HT-29 (cell line): ENCODE measurements at places on chromosomes 4 and X. TPM values are rescaled to one million over a fixed set of nuclear protein-coding genes. Genes with fewer than 3 reads are reported as not detected.
A peak's percentile ranks its signal among the peaks of the same experiment; 100 is the strongest.

Gene ATP5ME
- total RNA-seq, result 378 and 389 TPM in 2 replicates

Gene CYLC1
- total RNA-seq, result not detected in 2 replicates

Gene AMBN
- not detected in 2 replicates for total RNA-seq

Gene CLCN5
- 3.9 and 5.2 TPM in 2 replicates for total RNA-seq

Gene ADAD1
- total RNA-seq, result not detected in 2 replicates

Gene CXCL11
- 0.10 and 0.31 TPM in 2 replicates for total RNA-seq

Gene DCHS2
- total RNA-seq, result not detected in 2 replicates

Gene PDE6B
- not detected in 2 replicates for total RNA-seq

- no peak for DNase-seq
These were observed 324.8 kb upstream of the NWD2 start for GRCh38 chr4:36919721-36920120.

DNA sequence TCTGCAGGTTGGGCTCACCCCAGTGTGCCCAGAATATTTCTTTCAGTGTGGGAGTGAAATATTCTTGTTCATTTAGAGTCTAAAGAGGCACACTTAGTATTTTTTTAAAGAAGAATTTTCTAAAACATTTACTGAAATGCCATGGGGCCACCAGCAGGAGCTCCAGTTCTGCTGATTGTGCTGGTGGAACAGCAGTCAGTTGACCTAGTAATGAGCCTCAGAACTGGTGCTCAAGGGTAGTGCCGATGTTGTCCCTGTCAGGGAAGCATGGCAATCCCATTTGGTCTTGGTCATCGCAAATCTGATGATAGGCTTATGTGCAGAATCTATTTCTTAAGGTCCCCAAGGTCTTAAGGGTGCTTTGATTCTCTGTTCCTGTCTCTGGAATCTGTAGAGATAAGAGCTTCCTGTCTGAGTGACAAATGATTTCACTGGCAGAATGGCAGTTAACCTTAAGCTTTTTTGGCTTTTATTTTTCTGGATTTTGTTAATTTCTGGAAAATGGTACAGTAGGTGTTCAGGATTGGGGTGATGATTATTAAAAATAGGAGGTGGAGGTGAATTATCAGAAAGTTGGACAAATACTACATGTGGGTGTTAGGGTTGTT, 31.3 kb downstream of the JADE1 start:
- DNase-seq, result no peak

DNA sequence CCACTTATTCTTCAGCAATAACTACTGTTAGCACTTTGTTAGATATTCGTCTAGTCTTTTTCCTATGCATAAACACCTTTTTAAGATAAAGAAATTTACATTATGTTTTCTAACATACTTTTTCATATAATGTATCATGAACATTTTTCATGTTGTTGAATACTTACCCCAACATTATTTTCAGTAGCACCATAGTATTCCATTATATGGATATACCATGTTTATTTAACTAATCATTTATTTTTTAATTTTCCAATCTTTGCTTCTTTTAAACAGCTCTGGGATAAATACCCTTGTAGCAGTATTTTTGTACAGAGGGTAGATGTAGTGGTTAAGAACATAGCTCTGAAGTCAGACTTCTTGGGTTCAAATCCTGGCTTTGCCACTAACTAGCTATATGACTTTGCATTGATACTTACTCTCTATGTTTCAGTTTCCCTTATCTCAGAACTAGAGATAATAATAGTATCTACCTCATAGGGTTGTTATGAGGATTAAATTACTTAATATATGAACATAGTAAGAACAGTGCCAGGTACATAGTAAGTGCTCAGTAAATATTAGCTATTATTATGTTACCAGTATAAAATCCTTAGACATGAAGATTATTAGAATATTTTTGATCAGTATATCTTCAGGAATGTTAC, 11.3 kb downstream of the EXOC1 start:
- DNase-seq, result no peak

DNA sequence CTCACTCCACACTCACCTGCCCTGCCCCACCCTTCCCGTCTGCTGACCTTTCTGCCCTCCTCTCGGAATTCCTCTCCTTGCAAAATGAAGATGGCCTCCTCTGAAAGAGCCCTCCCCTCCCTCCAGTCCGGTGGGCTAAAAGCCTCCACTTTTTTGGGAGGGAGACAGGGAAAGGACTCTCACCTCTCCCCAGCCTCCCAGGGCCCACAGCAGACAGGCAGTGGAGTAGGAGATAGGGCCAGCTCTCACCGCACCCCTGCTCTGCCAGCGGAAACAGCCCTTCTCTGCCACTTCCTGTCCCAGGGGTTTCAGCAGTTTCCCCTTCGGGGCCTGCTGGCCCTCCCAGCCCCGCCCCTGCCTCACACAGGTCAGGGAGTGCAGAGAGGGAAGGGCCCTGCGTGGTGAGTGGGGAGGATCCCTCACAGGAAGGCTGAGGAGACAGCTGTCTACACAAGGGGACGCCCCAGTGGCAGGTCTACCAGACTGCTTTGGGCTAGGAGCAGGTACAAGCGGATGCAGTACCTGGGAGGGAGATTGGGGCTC, 18.2 kb downstream of the ELF4 start:
- peak; percentile 55 for DNase-seq

DNA sequence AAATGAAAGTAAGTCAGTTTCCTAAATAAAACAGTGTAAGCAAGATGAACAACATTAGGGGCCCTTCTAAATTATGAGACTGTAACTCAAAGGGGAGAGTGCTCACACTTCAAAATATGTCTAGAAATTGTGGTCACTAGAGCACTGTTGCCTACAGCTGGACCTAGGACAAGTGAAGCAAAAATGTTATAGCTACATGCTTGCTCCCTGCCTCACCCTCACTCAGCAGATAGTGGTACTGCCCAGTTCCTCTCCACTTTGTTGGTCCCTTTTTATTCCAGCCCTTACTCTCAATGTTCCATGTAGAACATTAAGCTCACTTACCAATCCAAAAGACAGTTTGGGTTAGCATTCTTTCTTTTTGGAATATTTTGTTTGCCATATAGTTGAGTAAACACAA, 147.3 kb downstream of the GRIA3 start:
- DNase-seq, result no peak

GRCh38 chrX:152928761-152929400, 31.0 kb downstream of the ZNF185 start:
- no peak for DNase-seq

GRCh38 chr4:14165222-14165920, 537.8 kb upstream of the BOD1L1 start:
- DNase-seq, result no peak

DNA sequence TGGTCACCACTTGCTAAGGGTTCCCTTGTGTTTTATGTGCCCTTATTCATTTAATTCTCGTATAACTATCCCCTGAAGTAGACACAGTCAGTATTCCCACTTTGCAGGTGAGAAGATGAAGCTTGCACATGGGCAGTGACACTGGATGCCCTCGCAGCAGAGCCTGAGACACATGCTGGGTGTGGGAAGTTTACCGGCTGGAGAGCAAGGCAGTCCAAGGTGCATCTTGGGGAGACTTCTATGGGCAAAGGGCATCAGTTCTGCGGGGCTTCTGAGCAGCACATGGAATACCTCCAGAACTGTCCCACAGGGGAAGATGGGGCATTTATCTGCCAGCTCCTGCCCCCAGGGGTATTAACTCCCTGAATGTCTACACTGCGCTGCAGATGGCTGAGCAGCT, 92.2 kb downstream of the SLC2A9 start:
- DNase-seq, result no peak

DNA sequence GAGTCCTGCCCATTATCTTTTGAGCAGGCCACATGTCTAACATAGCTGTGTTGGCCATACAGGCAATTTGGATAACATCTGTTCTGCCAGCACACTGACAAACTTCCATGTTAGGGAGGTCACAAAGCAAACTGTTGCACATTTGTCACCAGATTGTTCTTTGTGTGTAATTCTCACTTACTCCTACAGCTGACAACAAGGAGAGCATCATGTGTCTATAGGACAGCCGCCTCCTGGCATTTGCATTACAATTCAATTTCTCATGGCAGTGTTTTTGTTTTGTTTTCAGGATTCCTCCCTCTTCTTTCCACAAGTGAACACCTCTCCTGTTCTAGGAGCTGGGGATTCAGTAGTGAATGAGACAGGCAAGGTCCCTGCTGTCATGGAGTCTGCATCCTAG, 94.3 kb upstream of the LEF1 start:
- no peak for DNase-seq

GRCh38 chr4:73417973-73418372, 13.9 kb downstream of the ALB start:
- no peak for DNase-seq

DNA sequence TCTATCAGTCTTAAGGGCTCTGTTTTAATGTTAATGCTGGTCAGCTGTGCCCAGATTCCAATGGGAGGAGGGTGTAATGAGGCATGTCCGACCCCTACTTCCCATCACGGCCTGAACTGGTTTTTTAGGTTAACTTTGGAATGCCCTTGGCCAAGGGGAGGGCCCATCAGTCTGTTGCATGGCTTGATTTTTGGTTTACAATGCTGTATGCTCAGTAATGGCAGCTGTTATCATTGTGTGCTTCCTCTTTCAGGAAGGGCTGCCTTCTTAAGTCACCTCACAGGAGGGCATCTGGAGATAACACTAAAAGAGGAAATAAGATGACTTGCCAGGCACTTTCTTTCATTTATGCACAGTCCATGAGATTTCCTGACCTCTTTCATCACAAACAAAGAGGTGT, 36.3 kb downstream of the ATXN3L start:
- DNase-seq, result no peak
